ENCODE measurements at places on chromosomes 1 and 21.

GRCh38 chr1:37391211-37392011, 83.0 kb upstream of the ZC3H12A start:
- no peak for DNase-seq

GRCh38 chr1:29806646-29807319, 570.5 kb downstream of the PTPRU start:
- no peak for DNase-seq

DNA sequence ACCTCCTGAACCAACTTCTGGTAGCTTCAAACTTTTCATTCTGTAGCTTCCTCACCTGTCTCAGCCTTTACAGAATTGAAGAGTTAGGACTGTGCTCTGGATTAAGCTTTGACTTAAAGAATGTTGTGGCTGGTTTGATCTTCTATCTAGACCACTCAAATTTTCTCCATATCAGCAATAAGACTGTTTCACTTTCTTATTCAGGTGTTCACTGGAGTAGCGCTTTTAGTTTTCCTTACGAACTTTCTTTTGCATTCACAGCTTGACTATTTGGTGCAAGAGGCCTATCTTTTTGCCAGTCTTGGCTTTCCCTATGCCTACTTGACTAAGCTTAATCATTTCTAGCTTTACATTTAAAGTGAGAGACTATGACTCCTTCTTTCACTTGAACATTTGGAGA, 31.5 kb downstream of the FGGY start:
- no peak for DNase-seq

DNA sequence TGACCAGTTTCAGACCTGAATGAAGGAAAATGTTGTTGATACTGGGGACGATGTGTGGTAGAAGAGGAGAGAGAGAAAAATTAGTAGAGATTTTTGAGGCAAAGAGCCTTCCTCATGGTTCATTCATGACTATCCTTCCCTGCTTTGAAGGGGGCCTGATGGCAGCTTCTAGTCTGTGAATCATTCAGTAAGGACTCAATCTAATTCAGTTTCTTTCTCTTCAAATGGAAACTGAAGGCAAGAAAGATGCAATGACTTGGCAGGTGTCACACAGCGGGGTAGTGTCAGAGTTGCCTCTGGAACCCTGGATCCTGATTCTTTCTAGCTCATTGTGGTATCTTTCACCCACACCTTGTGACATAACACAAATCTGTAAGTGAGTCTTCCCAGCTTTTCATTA, 14.9 kb upstream of the CD5L start:
- DNase-seq: no peak

GRCh38 chr1:227411066-227411465, 92.8 kb upstream of the CDC42BPA start:
- DNase-seq: no peak

GRCh38 chr1:89363638-89364536, at the start of gene GBP6:
GBP6 (plus strand) TSS chr1:89364059; CDS start chr1:89368552, 4,493 bp downstream.
- DNase-seq: no peak

DNA sequence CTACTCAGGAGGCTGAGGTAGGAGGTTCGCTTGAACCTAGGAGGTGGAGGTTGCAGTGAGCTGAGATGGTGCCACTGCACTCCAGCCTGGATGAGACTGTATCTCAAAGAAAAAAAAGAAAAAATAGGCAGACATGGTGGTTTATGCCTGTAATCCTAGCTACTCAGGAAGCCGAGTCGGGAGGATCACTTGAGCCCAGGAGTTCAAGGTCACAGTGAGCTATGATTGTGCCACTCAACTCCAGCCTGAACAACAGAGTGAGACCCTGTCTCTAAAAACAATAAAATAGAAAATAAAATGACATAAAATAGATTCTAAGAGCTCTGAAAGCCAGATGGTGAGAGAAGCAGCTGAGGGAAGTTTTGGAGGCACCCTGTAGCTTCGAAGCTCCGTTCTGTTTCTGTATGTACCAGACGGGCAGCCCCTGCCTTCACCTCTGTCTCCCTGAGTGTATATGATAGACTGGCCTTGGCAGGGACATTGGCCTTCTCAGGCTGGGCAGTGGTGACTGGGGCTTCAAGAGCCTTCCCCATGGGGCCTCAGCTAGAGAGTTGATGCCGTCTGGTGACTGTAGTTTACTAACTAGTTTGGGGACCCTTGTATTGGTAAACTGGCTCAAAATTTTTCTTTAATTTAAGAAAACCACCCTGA, 54.4 kb upstream of the SPOCD1 start:
- no peak for DNase-seq

DNA sequence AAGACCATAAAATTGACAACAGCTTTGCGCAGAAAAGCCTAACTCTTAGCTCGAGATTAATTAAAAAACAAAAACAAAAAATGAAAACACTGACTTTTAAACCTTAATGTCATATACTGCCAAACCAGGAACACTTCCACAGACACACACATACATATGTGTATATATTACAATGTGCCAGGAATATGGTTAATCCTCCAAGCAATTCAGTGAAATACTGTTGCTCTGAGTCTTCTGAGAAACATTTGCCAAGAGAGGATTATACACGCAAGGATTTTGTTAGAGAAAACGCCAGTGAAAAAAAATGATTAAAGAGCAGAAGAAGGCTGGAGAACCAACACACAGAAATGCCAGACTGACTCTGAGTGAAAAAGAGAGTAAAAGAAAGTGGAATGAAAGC, 116.7 kb upstream of the CHRM3 start:
- no peak for DNase-seq

DNA sequence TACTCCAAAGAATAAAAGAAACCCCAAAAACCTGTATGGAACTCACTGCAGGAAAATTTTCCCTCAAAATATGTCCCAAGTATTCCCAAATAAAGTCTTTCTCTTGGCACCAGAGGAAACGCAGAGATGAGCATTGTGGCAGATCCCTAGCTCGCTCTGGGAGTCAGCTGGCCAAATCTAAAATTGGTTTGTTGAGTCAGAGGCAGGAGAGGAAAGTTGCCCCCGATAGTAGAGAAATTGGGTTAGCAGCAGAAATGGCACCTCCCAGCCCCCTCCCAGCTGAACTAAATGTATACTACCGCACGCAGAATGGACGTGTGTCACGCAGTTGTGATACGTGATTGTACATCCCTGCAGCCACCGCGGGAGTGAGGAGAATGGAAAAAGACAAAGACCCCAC, 39.9 kb upstream of the TARBP1 start:
- DNase-seq: no peak

DNA sequence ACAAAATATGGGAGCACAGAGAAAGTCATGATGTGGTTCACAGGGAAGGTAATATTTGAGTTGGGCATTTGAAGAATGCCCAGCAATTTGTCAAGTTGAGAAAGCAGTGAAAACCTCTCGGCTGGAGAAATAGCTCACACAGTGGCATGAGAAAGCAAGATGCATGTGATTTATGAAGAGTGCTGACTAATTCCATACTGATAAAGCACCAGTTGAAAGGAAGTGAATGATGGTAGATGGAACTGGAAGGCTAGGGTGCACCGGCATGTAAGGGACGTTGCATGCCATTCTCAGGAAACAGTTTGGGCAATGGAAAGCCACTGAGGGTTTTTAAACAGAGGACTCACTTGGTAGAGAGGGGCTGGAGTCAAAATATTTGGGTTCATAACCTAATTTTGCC, 53.5 kb upstream of the MTF2 start:
- DNase-seq: no peak

DNA sequence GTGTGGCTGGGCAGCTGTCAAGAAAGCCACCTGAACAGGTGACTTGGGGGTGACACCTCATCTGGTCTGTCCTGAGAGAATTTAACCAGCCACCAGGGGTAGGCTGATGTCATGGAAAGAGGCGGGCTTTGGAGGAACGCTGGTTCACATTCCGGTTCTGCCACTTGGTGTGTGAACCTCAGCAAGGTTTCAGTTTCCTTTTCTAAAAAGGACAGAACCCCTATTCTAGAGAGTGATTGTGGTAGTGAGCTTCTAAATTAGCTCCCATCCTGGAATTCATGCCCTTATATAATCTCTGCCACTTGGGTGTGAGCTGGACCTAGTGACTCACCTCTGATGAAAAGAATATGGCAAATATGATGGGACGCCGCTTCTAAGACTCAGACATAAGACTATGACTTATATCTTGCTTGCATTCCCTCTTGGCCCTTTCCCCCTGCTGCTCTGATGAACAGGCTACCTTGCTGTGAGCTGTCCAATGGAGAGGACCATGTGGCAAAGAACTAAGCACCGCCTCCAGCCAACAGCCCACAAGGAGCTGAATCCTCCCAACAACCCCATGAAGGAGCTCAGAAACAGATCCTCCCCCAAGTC, 332.1 kb downstream of the RRAGC start:
- DNase-seq: no peak

DNA sequence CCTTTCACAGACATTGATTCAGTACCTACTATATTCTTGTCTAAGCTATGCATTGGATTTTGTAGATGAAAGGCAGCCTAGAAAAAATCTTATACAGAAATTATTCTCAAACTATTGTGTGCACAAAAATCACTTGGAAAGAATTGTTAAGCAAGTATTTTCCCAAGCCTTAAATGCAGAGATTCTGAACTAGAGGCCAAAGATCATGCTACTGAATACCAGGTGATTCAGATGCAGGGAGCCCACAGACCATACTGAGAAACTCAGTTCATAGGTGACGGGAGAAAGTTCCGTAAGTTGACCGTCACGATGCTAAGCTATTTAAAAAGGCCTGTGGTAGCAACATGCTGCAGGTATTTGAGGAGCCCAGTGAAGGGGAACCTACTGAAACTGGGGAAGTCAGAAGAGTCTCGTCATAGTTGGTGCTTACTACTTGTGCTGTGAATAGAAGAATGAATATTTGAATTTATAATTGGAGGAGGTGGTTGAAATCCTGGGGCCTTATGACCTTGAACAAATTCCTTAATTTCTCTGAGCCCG, 150.8 kb downstream of the NFIA start:
- DNase-seq: no peak

- DNase-seq: no peak
Measured at GRCh38 chr1:181160998-181161870, 72.7 kb downstream of the IER5 start.

- no peak for DNase-seq
Measured at GRCh38 chr1:202942426-202942825, 15.4 kb upstream of the KLHL12 start.

DNA sequence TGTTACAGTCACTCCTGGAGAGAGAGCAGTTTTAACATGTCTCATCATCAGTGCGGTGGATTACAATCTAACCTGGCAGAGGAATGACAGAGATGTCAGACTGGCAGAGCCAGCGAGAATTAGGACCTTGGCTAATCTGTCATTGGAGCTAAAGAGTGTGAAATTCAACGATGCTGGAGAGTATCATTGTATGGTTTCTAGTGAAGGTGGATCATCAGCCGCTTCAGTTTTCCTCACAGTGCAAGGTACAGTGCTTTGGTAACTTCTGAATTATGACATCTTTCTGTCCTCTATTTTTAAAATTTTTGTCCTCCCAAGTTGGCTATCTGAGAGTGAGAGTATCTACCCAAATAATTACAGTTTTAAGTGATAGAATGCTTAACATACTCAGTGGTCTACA, 199.4 kb downstream of the HMCN1 start:
- no peak for DNase-seq

- no peak for DNase-seq
Measured at GRCh38 chr1:56570924-56571372, 8.4 kb downstream of the PLPP3 start.

DNA sequence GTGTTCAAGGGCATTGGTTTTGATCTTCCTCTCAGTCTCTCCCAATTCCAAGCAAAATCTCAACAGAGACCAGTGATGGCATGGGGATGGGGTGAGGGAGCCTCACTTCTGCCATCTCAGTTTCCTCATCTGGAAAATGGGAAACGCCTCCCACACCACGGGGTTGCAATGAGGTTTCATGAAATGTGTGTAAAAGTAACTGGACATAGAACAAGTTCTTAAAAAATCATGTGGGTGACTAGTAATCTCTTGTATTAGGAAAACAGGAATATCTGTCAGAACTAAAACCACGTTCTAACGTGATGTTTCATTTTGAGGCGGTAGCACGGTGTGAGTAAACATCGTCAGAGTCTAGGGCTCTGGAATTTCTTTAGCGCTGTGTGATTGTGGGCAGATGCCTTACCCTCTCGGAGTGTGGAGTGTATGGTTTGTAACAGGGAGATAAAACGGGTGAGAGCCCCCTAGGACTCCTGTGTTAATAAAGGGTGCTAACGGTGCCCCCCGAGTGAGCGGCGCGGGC, 55.5 kb upstream of the DNAJC6 start:
- no peak for DNase-seq

DNA sequence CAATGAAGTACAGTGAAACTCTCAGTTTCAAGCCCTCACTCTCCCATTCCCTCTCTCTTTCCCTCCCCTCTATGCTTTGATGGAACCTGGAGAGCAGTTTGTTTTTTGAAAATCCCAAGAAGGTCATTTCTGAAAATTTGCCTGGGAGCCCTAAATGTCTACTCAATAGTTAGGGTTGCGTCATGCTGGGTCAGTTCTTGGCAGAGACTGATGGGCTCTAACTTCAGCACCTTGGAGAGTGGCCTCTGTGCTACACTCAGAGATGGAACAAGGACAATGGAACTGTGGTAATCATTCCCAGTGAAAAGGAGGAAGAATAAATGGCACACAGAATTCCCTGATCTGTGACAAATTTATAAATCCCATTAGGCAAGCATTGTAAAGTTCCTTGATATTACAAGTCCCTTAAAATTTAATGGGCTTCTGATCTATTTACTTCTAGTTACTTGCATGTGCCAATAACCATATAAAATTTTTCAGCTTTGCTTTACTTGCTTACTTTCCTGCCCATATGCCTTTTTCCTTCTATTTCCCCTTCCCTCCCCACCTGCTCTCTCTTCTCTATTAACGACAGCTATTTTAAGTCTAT, 182.9 kb upstream of the KCND3 start:
- DNase-seq: peak; percentile 54

- no peak for DNase-seq
Measured at GRCh38 chr1:233386336-233386735, 58.8 kb downstream of the MAP3K21 start.

- DNase-seq: peak; percentile 95
Measured at GRCh38 chr1:116521186-116521585, 49.6 kb downstream of the CD58 start.

DNA sequence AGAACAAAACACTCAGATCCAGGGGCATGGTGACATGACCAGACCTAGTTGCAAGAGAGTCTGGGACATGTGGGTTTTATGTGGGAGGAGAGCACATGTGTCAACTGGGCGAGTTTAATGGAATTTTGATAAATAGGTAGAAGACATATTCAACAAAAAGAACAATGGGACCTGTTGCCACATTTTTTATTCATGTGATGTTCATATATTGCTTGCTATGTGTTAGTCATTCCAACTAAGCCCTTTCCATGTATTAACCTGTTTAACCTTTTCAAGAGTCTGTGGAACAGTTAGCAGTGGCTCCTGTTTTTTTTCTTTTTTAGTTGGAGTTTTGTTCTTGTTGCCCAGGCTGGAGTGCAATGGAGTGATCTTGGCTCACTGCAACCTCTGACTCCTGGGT, 30.1 kb upstream of the CSF3R start:
- DNase-seq: no peak

- no peak for DNase-seq
Measured at GRCh38 chr1:94909486-94909885, 17.4 kb downstream of the CNN3 start.

- no peak for DNase-seq
Measured at GRCh38 chr1:178784131-178784536, 59.1 kb downstream of the RALGPS2 start.

Measured in fibroblast of skin of back (primary cell).